Caki2 (cell line): ENCODE measurements at places on chromosomes 3 and 15. TPM values are rescaled to one million over a fixed set of nuclear protein-coding genes. Genes with fewer than 3 reads are reported as not detected.

GRCh38 chr3:172627057-172627809 lies 83.6 kb downstream of the NCEH1 start:
- DNase-seq: peak; percentile 50

The PPP1R14D gene
- total RNA-seq: not detected in 2 replicates

- no peak for DNase-seq
These were observed 51.4 kb downstream of the FGD5 start for GRCh38 chr3:14869917-14870782.

The LSAMP gene
- not detected in 2 replicates for total RNA-seq

- DNase-seq: peak; percentile 62
These were observed 418.9 kb upstream of the NAALADL2 start for GRCh38 chr3:174440253-174440701.

The NAALADL2 gene
- total RNA-seq: 1.3 and 11.7 TPM in 2 replicates

- DNase-seq: no peak
These were observed 174.5 kb downstream of the FNDC3B start for GRCh38 chr3:172213904-172214303.

DNA sequence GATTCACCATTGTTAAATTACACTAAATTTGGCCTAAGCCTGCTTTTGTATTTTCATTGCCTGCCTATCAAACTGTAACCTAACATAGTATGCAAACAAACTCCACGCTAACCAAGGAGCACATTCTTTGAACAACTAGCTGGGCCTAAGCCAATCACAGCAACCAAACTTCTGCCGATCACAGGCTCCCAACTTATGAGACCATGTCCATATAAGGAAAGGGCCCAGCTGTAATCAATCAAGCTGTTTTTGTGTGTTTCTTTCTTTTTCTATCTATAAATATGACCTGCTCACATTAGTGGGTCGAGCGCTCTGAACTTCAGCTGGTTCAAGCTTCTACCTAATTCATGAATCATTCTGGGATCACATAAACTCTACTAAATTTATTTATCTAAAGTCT lies 473.6 kb downstream of the SI start:
- DNase-seq: no peak

The CIP2A gene
- total RNA-seq: 13.2 and 16.7 TPM in 2 replicates

DNA sequence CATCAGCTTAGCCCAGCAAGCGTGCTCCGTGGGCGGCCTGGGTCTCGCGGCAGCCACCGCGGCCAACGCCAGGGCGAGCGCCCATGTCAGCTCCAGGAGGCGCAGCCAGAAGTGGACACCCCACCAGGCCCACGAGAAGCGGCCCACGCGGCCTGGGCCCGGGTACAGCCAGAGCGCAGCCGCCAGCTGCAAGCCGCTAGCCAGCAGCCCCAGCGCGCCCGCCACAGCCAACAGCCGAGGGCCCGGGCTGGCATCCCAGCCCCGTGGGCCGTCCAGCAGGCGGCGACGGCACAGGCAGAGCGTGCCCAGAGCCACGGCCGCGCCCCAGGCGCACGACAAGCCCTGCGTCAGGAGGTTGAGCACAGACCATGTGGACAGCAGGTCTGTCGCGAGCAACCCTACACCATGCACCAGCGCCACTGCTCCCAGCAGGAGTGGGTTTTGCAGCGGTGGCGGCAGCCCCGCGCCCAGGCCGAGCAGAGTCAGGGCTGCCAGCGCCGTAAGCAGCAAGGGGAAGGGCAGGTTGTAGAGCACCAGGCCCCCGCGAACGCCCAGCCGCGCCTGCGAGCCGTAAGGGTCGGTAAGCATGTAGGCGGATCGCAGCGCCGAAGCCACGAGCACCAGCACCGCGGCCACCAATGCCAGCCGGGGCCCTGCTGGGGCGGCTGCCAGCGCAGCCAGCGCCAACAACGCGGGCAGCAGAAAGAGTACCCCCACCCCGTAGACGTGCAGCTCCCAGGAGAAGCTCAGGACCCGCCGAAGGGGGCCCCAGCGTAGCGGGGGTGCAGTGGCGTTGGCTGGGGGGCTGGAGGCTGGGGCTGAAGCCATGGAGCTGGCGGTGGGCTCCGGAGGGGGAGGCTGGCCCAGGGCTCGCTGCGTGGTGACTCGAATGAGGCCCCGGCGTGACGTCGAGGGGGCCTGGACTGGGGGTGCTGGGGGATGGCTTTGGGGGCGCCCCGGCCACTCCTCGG lies 4.9 kb downstream of the PRRT3 start:
- peak; percentile 63 for DNase-seq

- DNase-seq: no peak
These were observed 52.1 kb downstream of the CRTC3 start for GRCh38 chr15:90581771-90582352.

DNA sequence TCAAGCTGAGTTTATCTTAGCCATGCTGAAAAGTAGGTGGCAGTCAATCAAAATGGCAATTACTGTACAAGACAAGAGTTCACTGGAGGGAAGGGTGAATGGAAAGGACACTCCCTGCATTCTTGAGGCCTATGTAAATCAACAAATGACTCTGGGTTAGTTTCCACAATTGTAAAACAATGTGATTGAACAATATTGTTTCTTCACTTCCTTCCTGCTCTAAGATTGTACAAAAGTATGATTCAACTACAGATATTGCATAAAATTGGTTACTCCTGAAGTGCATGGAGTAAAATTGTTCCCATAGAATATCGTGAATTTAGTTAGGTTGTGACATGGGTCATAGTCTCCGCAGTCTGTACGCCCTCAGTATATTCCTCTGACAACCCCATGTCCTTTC lies 277.6 kb downstream of the LPP start:
- DNase-seq: peak; percentile 50

DNA sequence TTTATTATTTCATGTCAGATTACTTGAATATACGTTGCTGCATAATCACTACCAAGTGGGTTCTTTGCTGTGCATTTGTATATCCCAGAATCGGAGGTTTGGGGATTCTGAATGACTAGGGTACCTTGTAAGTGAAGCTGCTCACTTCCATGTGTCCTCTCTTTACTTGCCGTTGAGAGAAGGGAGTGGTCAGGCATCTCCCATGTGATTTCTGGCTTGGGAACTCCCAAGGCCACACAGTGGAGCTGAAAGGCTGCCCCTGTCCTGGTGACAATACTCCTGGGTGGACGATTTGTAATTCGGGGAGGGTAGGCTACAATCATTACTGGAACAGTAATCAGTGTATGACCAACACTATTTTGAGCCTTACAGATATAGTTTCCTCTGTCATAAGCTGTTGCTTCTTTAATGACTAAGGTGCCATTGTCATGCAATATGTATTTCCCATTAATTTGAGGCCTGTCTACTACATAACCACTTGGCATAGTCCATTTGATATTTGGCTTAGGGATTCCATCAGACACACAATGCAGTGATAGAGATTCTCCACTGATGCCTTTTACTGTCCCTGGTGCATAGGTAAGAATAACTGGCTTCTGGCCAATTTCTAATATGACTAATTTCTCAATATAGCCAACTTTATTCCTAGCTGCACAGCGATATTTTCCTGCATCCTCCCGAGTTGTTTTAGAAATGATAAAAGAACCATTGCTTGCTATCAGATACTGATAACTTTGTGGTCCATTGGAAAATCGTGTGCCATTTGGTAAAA lies 24.0 kb downstream of the IGSF10 start:
- DNase-seq: no peak

The SNTN gene
- total RNA-seq: not detected in 2 replicates

The DUOXA2 gene
- not detected in 2 replicates for total RNA-seq

The CHRNA3 gene
- total RNA-seq: not detected in 2 replicates

DNA sequence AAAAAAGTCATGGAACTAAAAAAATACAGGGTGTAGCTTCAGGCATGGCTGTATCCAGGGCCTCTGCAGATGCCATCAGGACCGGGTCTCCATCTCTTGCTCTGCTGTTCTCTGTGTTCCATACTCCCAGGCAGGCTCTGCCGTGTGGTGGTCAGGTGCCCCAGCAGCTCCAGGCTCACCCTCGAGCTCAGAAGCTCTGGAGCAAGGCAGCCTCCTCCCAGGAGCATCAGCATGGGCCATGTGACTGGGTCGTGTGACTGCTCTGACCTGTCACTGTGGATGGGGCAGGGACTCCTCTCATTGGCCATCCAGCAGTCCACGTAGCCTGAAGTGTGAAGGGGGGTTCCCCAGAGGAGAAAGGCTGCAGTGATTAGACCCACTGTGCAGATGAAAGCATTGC lies 8.5 kb downstream of the FBLN2 start:
- DNase-seq: peak; percentile 22

- no peak for DNase-seq
These were observed 35.7 kb downstream of the RBPMS2 start for GRCh38 chr15:64739577-64740143.

The SI gene
- total RNA-seq: not detected in 2 replicates

The MAGEF1 gene
- 25.2 and 36.9 TPM in 2 replicates for total RNA-seq

The IGDCC3 gene
- total RNA-seq: not detected in 2 replicates

The SENP8 gene
- total RNA-seq: 2.1 and 5.7 TPM in 2 replicates

The FAH gene
- 122 and 125 TPM in 2 replicates for total RNA-seq

DNA sequence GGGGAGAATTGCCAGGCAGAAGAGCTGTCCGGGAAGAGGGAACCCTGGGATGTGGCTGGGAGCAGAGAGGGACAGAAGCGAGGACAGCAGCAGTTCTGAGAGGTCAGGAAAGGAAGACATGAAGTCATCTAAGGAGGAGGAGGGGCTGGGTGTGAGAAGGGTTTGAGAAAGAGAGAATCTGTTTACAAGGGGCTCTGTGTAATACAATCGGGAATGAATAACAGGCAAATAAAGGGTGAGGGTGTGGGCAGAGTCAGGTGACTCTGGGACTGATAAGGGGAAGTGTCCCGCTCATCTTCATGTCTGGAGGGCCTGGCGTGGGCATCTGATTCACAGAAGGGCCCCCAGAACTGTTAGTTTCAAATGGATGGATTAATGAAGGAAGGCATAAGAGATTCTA lies 191.3 kb downstream of the XXYLT1 start:
- DNase-seq: no peak

DNA sequence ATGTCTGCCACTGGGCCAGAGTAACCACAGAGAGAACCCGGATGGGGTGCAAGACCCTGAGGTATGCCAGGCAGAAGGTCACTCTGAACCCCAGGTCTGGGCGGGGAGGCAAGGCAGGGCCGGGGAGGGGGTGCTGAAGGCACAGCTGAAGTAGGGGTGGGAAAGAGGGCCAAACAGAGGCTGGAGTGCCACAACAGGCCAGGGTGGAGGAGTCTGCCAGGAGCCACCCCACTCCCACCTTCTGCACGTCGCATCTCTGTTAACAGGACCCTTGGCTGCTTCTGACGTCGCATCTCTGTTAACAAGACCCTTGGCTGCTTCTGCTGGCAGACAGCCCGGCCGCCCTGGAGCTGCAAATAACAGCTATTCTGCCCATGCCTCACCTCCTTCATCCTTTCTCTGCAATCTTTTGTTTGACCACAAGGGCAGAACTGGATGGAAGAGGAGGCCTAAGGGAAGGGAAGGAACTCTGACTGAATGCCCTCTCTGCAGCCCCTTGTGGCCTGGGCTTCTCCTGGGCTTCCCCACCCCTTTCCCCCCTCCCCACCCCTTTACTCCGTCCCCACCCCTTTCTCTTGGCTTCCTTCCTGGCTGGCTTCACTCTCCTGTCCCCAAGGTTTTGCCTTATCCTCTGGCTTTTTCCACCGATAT lies 20.6 kb upstream of the FBLN2 start:
- no peak for DNase-seq

DNA sequence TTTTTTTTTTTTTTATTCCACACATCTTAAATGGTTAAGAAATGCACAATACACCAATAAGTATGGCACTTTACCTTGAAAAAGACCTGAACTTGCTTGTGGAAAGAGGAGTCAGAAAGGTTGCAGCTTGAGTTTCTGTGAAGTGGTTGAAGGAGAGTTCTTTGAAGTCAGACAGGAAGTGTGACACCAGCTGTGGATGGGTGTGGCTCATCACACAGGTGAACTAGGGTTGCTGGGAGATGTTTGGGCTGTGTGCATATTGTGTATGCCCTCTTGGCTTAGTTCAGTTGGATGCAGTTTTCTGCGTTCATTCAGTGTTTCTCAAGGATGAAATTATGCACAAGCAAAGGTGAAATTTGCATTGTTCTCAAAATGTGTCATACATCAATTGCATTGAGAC lies 6.3 kb downstream of the AEN start:
- no peak for DNase-seq

The AHSG gene
- not detected in 2 replicates for total RNA-seq

GRCh38 chr15:68228143-68228970 lies 1.2 kb downstream of the CLN6 start:
- peak; percentile 13 for DNase-seq

The FANCD2OS gene
- not detected in 2 replicates for total RNA-seq

- DNase-seq: no peak
These were observed 135.3 kb upstream of the DAZL start for GRCh38 chr3:16740515-16740914.

DNA sequence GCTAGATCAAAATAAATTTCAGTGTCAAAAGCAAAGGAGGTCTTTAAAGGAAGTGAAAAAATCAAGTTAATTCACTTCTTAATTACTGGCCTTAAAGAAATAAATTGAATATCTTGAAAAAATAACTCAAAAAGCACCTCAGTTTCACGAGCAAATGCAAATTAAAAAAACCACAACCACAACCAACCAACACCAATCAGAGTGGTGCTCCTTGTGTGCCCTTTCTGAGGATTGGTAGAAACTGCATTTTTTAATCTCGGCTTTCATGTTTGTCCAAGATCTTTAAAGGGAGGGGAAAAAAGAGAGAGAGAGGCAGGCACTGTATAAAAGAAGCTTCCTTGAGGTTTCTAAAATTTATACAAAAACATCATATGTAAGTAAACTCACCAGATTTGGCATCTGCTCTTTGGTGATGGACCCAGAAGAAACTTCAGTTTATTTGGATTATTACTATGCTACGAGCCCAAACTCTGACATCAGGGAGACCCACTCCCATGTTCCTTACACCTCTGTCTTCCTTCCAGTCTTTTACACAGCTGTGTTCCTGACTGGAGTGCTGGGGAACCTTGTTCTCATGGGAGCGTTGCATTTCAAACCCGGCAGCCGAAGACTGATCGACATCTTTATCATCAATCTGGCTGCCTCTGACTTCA lies at the start of gene GPR15:
GPR15 (plus strand) TSS at position 357 of the 653 bp plus-strand sequence; CDS start at position 413, 56 bp downstream.
- no peak for DNase-seq

- no peak for DNase-seq
These were observed 15.3 kb downstream of the USP3 start for GRCh38 chr15:63519548-63520178.

The INKA1 gene
- total RNA-seq: 0.81 TPM in 1 of 2 replicates, not detected in the other

GRCh38 chr3:30550246-30550645 lies 56.2 kb upstream of the TGFBR2 start:
- no peak for DNase-seq

The VPS8 gene
- total RNA-seq: 44.0 and 62.8 TPM in 2 replicates

The GPR156 gene
- 0.93 TPM in 1 of 2 replicates, not detected in the other for total RNA-seq
